Colonic mucosa (tissue), 4 donors: ENCODE measurements at places on chromosomes 4 and X. TPM values are rescaled to one million over a fixed set of nuclear protein-coding genes. Genes with fewer than 3 reads are reported as not detected.

Gene SCML2
- 2.5 TPM for total RNA-seq

- DNase-seq: no peak
- no peaks in the 10 kb centered on the region for H3K36me3 ChIP-seq
- no peaks in the 10 kb centered on the region for H3K27me3 ChIP-seq
- no peaks in the 10 kb centered on the region for H3K4me1 ChIP-seq
- no peak overlapping the region for H3K4me3 ChIP-seq
These were observed 68.3 kb downstream of the CRMP1 start for GRCh38 chr4:5824635-5825034.

Gene SPANXC
- total RNA-seq: not detected

Gene HEPH
- total RNA-seq: 143 TPM

DNA sequence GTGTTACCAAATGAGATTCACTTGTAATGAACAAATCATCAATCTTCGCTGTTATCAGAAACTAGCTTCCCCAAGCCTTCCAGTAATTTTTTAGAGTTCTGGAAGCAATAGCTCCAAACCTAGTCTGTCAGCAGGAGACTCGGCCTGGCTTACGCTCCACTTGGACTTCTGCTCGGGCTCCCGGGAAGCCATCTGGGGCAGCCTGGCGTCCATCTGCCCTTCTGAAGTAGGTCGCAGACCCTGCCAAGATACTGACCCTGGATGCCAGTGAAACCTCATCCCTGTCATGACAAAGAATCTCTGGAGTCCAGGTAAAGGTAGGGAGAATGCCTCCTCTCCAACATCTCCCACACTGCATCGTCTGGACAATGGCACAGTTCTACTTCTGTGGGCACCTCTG, 493.8 kb upstream of the ZFP42 start:
- H3K36me3 ChIP-seq: no peaks in the 10 kb centered on the region
- no peak overlapping the region for H3K27ac ChIP-seq
- H3K27me3 ChIP-seq: no peaks in the 10 kb centered on the region
- no peaks in the 10 kb centered on the region for H3K4me1 ChIP-seq
- no peak overlapping the region for H3K4me3 ChIP-seq
